ENCODE measurements at places on chromosomes 1 and 21.

DNA sequence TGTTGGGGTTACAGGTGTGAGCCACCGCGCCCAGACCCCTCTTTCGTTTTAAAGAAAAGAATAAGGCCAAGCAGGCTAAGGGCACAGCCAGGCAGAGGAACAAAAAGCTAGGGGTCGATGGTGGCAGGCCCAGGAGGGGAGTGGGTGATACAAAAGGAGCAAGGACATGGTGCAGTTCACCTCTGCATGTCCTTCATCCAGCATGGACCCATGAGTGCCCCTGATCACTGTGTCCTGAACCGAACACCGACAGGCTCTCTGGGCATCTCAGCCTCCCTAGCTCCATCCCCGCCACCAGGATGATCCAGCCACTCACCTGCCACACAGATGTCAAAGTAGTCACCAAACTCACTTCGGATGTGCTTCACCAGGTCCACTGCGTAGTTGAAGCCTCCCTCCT, 5.9 kb downstream of the MTHFR start:
- DNase-seq, result no peak

DNA sequence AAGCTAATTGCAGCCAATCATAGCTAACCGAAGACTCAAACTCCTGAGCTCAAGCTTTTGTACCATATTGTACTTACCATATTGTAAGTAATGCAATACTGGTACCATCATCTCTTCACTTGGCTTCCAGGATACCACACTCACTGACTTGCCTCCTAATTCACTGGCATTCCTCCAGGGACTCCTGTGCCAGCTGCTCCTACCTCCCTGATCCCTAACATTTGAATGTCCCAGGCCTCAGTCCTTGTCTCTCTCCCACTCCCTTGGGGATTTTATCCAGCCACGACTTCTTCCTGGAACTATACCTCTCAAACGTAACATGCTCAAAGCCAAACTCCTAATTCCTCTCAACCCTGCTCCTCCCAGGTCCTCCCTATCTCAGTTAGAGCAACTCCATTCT, 33.8 kb downstream of the USP48 start:
- no peak for DNase-seq

GRCh38 chr1:10635085-10635896, 160.5 kb downstream of the PEX14 start:
- DNase-seq, result no peak

GRCh38 chr1:78141531-78142231, 95.9 kb downstream of the GIPC2 start:
- no peak for DNase-seq

DNA sequence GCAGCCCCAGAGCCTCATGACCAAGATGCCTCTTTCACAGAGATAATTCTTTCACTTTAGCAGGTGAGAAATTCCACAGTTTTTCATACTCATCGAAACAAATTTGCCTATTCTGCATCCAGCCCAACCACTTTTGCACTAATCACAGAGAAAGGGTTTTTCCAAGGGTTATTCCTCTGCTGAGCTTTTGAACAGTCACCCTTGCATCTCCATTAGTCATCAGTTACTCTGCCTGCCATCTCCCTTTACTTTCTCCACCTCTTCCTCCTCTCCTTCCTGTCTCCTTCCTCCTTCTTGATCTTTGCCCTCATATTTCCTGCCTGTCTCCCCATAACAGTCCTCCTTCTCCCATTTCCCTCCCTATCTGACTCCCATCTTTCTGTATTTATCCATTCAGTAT, 43.9 kb downstream of the FH start:
- no peak for DNase-seq

GRCh38 chr1:54643736-54644135, 2.1 kb downstream of the MROH7 start:
- DNase-seq, result no peak

GRCh38 chr1:186149591-186149990, 225.5 kb downstream of the TPR start:
- no peak for DNase-seq

DNA sequence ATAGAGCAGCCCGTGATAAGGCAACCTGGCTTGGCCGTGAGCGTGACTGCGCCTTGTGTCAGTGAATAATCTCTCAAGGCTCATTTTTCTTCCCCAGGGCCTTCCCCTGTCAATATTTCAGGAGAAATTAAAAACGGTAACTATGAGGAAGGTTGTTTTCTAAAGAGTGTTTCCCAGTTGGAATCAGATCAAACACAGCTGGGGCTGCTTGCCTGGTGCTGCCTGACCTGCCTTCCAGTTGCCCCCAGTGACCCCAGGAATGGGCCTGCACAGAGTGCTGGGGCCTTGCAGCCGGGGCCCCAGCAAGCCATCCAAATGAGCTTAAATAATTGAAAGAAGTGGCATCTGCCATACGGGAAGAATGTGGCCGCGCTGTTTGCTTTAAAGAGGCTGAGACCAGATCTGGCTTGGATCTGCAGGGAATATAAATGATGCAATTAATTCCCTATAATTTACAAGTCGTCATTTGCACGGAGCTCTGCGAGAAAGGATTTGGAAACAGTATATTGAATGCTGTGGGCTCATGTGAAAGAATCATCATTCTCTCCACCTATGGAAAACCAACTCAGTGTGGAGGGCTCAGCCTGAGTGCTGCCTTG, 203.9 kb downstream of the C1orf94 start:
- DNase-seq, result no peak

- peak; percentile 86 for DNase-seq
These were observed at the start of gene MRPL20 for GRCh38 chr1:1406821-1407635. MRPL20 (minus strand) TSS chr1:1407293; CDS start chr1:1407217, 76 bp downstream.

- DNase-seq, result no peak
These were observed 15.8 kb upstream of the NPHP4 start for GRCh38 chr1:6008084-6008415.

DNA sequence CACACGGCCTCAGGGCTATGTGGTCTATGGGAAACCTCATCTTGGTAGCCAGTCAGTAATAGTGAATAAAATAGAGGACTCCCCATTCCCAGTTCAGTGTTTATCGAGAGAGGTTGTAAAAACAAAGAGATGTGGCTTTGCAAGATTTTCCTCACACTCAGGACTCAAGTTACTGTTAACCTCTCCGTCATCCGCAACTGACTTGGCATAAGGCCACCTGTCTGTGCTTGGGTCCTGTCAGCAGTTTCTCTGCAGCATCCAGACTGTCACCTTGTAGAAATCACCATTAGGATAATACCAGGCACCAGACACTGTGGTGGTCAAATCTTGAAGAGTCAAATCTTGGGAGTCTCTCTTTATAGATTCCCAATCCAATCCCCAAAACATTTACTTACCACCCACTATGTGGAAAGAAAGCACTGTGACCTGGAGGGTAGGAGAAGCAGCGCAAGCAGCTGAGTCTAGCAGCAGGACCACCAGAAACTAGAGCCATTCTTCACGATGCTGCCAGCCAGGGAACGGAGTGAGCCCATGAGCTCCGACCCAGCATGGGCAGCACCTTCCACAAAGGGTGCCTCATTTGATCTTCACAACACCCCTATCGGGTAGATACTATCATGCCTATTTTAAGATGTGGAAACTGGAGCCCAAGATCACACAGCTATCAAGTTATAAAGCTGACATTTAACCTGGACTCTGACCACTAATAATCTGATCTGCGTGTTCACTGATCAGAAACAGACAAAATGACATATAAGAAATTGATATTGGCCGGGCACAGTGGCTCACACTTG, 5.6 kb upstream of the GPR25 start:
- no peak for DNase-seq

DNA sequence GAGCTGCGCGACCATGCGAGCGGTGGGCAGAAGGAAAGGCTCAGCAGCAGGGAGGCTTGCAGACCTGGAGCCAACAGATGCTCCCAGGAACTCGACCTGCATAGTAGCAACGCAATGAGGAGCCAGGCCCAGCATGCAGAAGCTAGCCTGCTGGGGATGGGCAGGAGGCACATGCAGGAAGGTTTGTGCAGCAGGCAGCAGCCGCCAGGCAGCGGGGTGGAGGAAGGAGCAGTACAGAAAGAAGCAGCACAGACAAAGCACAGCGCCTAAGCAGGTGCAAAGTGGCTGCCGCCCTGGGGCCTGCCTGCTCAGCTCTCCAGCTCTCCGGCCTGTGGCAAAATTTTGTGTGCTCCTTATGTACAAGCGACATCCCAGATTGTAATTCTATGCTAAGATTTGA, 213.5 kb upstream of the MAP1LC3C start:
- DNase-seq, result no peak

DNA sequence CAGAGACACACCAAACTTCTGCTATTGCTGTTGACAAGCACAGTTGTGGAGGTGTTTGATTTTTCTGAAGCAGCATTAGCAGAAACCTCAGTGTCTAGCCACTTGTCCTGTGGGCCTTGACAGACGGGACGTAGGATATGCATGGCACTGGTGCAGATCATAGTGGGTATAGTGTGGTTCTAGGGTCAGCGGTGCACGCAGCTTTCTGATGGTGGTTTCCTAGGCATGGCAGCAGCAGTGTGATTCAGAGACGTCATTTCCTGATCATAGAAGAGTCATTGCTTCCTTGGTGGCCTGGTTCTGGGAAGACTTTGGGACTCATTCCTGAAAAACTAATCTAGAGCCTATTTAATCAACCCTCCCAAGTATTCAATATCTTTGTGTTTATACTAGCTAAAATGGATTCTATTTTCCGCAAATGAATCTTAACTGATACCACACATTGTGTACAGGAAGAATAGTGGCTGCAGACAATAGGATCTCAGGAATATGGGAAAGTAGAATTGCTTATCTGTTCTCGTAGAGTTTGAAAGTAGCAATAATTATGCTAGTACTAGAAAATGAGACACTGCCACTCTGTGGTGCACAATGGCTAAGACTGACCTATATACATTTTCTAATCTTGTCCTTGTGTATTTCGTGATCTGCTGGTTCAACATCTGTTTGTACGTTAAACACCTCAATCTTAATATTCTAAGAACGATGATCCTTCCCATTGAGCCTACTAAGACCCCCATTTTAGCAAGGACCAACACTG, 2.8 kb upstream of the USP1 start:
- DNase-seq, result no peak

DNA sequence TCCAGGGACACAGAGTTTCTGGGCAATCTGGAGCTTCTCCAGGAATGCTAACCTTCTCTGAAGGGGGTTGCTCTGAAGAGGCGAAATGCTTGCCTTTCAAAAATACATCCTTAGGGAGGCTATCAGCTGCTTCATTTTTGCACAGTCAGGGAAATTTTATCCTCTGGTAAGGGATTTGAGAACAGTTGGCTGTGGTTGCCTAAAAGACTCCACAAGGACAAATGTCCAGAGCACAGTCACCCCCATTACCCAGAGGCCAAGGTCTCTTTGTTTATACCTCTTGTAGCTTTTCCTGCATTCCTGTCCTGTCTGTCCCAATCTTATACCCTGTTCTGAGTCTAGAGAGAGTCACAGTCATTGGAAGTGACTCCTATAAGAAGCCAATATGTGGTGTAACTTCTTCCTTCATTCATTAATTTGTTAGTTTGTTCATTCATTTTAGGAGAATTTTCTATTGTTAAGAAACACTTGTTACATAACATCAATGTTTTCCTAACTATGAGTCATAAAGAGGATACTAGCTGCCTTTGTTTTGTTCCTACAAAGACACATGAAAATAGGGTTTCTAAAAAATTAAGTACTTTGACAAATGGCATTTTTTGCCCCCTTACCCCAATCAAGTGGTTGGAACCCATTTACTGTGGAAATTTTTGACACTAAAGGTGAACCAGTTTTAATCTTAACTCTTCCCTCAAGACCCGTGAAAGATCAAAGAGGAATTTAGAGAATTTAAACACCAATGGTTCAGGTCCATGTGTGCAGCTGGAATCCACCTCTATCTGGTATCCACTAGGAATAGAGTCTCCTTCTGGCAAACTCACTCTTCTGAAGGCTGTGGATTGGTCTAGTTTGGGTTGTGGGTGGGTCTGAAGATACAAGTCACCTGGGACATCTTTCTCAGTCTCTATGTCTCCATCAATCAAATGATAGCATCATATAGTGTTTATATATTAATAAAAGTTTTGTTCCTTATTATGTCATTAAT, 47.1 kb downstream of the GPR88 start:
- peak; percentile 1 for DNase-seq

DNA sequence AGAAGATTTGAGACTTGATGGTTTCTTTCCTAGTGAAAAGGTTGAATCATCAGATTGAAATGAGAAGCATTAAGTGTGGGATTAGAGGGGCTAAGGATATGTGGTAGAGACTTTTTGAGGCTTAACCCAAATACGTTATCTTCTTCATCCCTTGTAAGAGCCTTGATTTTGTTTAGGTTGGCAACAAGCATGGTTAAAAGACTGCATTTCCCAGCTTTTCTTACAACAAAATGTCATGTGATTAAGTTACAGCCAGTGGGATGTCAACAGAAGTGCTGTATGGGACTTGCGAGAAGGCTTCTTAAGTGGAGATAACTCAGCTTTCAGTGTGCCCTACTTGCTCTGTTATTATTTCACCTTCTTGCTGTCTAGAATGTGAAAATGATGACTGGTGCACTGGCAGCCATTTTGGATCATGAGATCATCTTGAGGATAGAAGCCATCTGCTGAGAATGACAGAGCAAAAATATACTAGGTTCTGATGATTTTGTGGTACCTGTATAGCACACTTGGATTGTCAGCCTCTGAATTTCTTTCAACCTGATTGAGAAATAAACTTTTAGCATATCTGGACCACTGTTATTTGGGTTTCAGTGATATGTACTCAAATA, 41.3 kb upstream of the GNG12 start:
- no peak for DNase-seq

DNA sequence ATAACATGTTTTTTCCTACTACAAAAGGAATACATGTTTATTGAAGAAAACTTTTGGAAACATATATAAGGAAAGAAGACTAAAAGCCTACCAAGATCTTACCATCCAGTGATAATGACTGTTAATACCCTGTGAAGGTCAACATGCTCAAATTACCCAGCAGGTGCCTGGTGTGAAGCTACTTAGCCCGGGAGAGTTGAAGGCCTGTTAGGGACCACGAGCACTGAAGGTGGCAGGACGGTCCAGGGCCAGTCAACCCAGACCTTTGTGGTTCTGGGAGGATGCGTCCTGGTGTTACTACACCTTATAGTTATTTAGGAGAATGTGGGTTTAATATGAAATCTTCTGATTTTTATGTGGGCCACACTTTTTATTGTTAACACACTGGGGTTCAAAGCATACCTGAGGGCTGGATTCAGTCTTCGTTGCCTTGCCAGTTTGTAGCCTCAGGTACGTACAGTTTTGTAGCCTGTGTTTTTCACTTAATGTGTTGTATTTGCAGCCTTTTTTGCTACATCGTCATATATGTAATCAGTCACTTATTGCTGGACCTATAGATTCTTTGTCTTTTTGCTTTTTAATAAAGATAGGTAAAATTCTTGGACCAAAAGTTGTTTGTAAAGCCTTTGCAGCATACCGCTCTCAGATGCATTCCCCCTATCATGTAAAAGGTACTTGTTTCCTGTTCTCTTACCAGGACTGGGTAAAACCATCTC, 9.8 kb downstream of the ITSN1 start:
- no peak for DNase-seq

GRCh38 chr1:62003777-62004176, 190.9 kb upstream of the L1TD1 start:
- DNase-seq, result no peak
